ENCODE measurements at places on chromosomes 12 and 14. TPM values are rescaled to one million over a fixed set of nuclear protein-coding genes. Genes with fewer than 3 reads are reported as not detected.

The VAMP1 gene
- 2.5 TPM for total RNA-seq

DNA sequence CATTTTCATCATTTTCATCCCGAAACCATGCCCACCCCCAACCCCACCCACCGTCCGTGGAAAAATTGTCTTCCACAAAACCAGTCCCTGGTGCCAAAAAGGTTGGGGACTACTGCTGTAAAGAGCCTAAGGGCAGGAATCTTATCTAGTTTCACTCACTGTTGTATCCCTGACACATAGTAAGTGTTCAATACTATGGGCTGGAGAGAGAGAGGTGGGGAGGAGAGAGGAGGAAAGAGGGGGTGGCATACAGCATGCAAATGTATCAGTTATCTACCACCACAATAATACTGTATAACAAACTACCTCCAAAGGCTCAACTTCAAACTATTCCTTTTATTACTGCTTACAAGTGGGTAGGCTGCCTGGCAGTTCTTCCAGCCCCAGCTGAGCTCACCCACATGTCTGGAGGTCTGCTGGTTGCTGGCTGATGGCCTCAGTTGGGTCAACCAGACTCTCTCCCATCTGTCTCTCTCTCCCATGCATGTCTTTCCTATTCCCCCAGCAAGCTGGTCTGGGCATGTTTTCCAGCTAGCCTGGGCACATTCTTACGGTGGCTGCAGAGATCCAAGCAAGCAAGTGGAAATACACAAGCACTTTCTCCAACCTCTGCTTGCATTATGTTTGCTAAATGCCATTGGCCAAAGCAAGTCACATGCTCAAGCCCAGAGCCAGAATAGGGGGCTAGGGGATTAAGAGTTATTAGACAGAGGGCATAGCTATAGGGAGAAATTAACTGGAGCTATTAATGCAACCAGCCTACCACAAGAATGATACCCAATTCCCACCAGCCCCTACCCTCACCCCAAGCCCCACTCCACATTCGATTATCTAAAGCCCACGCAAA lies 31.6 kb upstream of the FICD start:
- peak; percentile 28 for DNase-seq

GRCh38 chr12:96636895-96637294 lies 147.5 kb downstream of the CFAP54 start:
- no peak for DNase-seq

DNA sequence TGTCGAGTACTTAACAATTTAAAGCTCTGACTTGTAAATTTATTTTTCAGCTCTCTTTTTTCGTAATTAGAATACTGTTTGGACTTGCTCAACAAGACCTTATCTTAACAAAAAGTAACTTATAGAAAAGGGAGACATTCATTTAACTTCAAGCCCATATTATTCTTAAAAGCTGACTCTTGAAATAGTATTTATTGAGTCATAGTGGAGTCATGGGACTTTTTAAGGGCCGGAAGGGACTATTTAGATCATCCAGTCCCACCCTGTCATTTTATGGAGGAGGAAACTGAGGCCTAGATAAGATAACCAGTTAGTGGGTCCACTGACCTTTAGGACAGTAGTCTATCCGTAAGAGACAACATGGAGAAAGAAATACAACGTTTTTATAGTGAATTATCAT lies 1.5 kb downstream of the RAP1B start:
- DNase-seq, result peak; percentile 14

DNA sequence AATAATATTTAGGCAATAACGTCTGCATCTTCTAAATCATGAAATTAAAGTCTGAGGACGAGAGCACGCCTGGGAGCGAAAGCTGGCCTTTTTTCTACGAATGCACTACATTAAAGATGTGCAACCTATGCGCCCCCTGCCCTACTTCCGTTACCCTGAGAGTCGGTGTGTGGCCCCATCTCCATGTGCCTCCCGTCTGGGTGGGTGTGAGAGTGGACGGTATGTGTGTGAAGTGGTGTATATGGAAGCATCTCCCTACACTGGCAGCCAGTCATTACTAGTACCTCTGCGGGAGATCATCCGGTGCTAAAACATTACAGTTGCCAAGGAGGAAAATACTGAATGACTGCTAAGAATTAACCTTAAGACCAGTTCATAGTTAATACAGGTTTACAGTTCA lies 19.3 kb downstream of the CKB start:
- no peak for DNase-seq

DNA sequence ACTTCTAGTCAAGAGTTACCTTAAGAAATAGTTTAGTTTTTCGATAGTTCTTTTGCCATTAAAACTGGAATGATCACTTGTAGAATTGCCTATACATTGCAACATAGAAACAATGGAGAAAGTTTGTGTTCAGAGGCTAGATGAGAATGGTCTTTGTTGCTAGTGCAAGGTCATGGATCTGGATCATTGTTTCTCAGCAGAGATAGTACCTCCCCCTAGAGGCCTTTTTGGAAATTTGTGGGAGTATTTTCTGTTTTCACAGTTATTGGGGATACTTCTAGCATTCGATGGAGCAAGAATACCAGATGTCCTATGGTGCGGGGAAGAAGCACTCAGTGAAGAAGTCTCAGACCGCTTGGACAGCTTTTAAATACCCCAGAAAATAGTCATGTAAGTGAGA lies 138.8 kb upstream of the HMGA2 start:
- DNase-seq, result peak; percentile 66

GRCh38 chr12:21615431-21615830 lies 10.8 kb upstream of the GYS2 start:
- DNase-seq, result no peak

DNA sequence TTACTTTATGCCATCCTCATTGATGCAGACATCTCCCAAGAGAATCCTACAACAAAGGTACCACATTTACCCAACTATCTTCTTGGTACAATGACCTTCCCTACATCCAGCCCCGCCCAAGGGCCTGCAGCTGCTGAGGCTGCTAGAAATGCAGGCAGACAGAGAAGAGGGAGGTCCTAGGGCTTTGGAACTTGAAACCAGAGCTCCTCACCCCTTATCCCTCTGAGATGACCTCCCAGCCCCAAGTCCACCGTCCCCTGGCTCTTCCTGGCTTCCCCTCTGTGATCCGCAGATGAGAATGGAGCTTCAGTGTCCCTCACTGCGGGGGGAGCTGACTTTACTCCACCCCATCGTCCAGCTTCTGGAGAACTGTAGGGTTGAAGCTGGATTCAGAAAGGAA lies 1.6 kb upstream of the TNFRSF1A start:
- no peak for DNase-seq

The KRT72 gene
- total RNA-seq, result not detected

DNA sequence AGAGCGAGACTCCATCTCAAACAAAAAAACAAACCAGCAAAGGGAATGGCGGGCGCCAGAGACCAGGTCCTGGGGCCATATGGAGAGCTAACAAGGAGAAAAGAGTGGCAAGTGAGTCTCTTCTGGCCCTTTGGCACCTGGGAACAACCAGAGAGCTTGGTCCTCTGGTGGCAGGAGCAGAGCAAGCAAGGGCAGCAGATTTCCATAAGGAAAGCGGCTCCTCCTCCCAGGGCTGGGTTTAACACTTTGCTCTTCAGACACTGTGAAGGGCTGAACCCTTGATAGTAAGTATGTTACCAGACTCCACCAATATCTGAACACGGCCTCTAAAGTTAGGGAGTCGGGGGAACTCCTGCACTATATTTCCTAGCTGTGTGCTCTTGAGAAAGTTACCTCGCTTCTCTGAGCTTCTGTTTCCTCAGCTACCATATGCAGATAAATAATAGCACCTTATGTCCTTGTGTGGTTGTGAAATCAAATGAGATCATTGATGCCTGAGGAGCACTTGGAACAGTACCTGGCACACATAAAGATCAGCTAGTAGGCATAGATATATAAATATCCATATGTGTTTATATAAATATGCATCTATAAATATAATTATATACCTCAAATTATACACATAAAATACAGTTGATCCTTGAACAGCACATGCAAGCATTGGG lies 33.4 kb upstream of the PLEKHG6 start:
- peak; percentile 81 for DNase-seq

GRCh38 chr12:40192704-40193255 lies 32.0 kb upstream of the LRRK2 start:
- no peak for DNase-seq

The KRT81 gene
- 2,244 TPM for total RNA-seq

GRCh38 chr12:1644534-1645438 lies 15.8 kb downstream of the WNT5B start:
- DNase-seq, result peak; percentile 32

DNA sequence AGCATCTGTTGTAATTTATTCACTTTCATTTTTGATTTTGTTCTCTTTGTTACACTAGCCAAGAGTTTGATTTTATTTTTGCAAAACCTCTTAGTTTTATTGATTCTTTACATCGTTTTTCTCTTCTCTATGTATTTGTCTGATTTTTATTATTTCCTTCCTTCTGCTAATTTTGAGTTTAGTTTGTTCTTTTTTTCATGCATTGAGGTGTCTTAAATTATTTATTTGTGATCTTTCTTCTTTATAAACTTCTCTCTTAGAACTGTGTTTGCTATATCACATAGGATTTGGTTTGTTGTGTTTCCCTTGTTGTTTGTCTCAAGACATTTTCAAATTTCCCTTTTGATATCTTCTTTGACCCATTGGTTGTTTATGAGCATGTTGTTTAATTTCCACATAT lies 51.7 kb upstream of the NFKBIA start:
- no peak for DNase-seq
